ENCODE measurements at places on chromosomes 4 and X. TPM values are rescaled to one million over a fixed set of nuclear protein-coding genes. Genes with fewer than 3 reads are reported as not detected.
A peak's percentile ranks its signal among the peaks of the same experiment; 100 is the strongest.

YY2 gene
- 1.5 TPM for total RNA-seq

OTUD6A gene
- total RNA-seq, result not detected

DNA sequence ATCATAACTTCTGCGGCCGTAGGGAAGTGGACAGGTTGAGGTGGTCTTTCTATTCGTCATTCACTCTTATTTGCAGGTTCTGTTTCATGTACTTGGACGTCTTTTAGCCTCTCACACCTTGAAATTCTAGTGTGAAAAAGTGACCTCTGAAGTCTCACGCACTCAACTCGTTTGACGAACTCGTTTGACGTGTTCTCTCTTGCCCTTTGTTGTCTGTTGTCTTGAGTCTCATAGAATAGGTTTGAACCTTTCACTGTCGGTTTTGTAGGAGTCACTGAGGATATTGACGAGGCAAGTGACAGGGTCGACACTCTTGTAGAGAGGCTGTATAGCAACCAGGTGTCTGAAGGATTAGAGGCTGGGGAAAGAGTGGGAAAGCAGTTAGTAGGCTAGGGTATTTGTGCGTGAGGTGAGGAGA lies 1.1 kb upstream of the PGRMC2 start:
- H3K27ac ChIP-seq, result peak overlapping the region; percentile 95
- H3K4me3 ChIP-seq, result peak overlapping the region; percentile 88
- H3K4me1 ChIP-seq, result peaks cover 20% of the 10 kb centered on the region
- no peaks in the 10 kb centered on the region for H3K36me3 ChIP-seq
- no peak for DNase-seq

- DNase-seq, result no peak
- no peaks in the 10 kb centered on the region for H3K36me3 ChIP-seq
- no peaks in the 10 kb centered on the region for H3K27me3 ChIP-seq
- H3K4me3 ChIP-seq, result no peak overlapping the region
- H3K4me1 ChIP-seq, result no peaks in the 10 kb centered on the region
Measured at GRCh38 chrX:103663981-103664762, 22.3 kb downstream of the MORF4L2 start.

- no peaks in the 10 kb centered on the region for H3K36me3 ChIP-seq
- no peak overlapping the region for H3K4me3 ChIP-seq
- no peak for DNase-seq
- no peaks in the 10 kb centered on the region for H3K4me1 ChIP-seq
- H3K27ac ChIP-seq, result no peak overlapping the region
Measured at GRCh38 chr4:16048619-16049419, 35.0 kb downstream of the PROM1 start.

GRCh38 chr4:40180356-40180755 lies 16.5 kb upstream of the RHOH start:
- no peak for DNase-seq
- H3K36me3 ChIP-seq, result no peaks in the 10 kb centered on the region
- no peaks in the 10 kb centered on the region for H3K4me1 ChIP-seq
- H3K4me3 ChIP-seq, result no peak overlapping the region

ADAMTS3 gene
- 3.6 TPM for total RNA-seq

GRCh38 chr4:123916821-123917220 lies 520.2 kb downstream of the SPRY1 start:
- H3K36me3 ChIP-seq, result no peaks in the 10 kb centered on the region
- no peak overlapping the region for H3K27ac ChIP-seq

DNA sequence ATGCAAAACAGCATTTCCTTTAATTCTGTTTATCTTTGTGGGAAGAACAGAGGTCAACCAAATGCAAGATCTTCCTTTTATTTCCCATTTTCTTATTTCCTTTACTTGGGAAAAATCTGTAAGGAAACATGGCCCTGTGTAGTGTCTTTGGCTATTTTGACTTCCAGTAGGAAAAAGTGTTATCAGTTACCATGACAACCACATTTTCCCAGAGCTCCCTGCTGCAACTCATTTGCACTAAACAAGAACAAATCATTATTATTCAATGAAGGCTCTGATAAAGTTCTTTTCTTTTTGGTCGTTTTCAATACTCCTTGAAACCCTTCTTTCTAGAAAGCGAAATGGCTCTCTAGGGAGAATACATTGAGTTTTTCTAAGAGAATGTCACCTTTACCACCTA lies 117.2 kb upstream of the DDX53 start:
- H3K4me1 ChIP-seq, result no peaks in the 10 kb centered on the region
- H3K36me3 ChIP-seq, result no peaks in the 10 kb centered on the region
- no peak overlapping the region for H3K27ac ChIP-seq
- DNase-seq, result no peak
- no peaks in the 10 kb centered on the region for H3K27me3 ChIP-seq

DNA sequence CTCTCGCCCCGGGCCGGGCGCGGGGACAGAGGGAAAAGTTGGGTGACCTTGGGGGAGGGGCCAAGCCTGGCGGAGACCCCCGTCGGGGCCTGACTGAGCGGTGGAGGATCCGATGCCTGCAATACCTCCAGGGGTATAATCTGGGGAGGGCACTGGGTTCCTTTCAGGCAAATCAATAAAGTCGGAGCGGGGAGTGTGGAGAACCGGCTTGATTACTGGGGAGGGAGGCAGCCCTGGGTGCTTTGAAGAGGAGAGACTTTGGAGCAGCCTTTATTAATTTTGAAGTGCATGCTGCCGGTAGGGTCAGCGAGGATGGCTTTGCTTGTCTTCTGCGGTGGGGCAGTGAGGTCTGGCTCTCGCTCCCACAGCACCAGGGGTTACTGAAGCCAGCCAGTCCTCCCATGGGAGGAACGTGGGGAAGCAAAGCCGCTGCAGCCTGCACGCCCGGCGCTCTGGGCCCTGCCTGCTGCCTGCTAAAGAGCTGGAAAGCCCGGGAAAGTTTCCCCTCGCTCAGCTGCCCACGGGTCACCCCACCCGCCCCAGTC lies 403 bp upstream of the LGI2 start:
- DNase-seq, result no peak
- H3K27ac ChIP-seq, result no peak overlapping the region
- peaks cover 20% of the 10 kb centered on the region for H3K27me3 ChIP-seq
- peaks cover 10% of the 10 kb centered on the region for H3K4me1 ChIP-seq
- H3K36me3 ChIP-seq, result no peaks in the 10 kb centered on the region

BLOC1S4 gene
- total RNA-seq, result 10.7 TPM

GRCh38 chr4:20992002-20992401 lies 291.7 kb downstream of the PACRGL start:
- H3K36me3 ChIP-seq, result no peaks in the 10 kb centered on the region
- no peaks in the 10 kb centered on the region for H3K4me1 ChIP-seq
- no peak overlapping the region for H3K27ac ChIP-seq
- DNase-seq, result no peak

PAK3 gene
- 1.4 TPM for total RNA-seq

LAMTOR3 gene
- total RNA-seq, result 43.5 TPM

DNA sequence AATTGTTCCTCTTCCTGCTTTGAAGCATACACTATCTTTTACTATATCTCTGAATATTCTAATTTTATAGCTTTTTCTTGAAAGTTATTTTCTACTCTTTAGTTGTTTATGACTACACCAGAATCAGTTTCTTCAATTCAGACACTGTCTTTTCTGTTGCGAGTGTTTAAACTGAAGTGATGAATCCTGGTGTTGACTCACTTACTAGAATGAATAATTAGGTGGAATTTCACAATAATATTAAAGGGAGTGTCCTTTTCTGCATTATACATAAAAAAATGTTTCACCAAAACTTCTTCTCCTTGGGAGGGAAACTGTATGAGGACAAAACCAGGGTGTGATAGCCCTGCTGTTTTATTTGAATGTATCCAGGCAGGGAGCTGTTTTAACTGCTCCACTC lies 1383.1 kb downstream of the C4orf33 start:
- no peaks in the 10 kb centered on the region for H3K4me1 ChIP-seq
- DNase-seq, result no peak
- no peaks in the 10 kb centered on the region for H3K36me3 ChIP-seq

DNA sequence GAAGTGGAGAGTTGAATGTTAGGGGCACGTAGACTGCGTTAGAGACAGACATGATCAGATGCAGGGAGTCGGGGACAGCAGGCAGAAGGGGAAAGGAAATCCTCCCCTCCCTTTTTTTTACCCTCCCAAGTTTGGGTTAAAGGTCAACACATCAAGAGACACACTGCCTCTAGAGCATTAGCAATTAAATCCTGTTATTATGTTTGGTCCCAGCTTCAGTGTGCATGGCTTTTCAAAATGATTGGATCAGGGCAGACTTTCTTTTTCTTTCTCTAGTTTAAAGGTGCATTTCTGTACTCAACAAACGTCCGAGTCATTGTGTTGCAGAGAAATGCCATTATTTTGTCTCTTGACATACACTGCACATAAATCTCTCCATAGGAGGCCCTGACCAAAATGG lies 63.9 kb downstream of the USP26 start:
- no peak overlapping the region for H3K27ac ChIP-seq
- H3K4me1 ChIP-seq, result no peaks in the 10 kb centered on the region
- H3K36me3 ChIP-seq, result no peaks in the 10 kb centered on the region
- no peak for DNase-seq
- no peak overlapping the region for H3K4me3 ChIP-seq

- peak; percentile 66 for DNase-seq
- no peaks in the 10 kb centered on the region for H3K36me3 ChIP-seq
- H3K27ac ChIP-seq, result no peak overlapping the region
- peak overlapping the region; percentile 48 for H3K4me3 ChIP-seq
Measured at GRCh38 chrX:54921427-54922021, 900 bp downstream of the TRO start.

ARHGAP36 gene
- total RNA-seq, result not detected

DNA sequence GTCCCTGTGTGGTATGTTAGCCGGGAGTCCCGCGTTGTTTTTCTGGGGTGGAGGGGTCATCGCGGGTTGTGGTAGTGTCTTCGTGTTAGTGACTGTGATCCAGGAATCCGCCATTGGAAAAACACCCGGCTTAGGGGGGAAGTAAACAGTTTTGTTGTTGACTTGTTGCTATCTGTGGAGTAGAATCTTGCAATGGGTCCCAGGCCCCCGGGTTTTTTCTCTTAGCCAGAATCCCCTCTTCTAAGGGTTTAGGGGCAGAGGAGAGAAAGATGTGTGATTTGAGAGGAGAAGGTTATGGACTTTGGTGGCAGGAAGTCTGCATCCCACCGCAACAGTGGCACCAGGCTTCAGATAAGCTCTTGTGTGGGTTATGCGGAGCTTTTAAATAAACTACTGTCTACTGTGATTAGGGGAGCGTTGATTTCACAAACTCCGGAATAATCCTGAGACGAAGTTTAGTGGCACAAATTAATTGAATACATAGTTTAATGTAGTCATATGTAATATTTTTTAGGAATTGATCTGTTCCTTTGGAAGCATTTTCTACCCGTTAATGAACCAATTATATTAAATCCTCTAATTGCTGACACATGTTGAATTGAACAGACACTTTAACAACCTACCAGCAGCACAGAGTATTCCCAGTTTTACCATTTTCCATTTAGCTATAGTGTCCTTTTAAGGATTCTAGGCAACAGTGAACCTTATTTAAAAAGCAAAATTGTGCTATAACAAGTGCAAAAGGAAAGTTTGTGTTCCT lies 1.4 kb downstream of the DDX3X start:
- no peak for DNase-seq
- peaks cover 13% of the 10 kb centered on the region for H3K4me1 ChIP-seq
- peak overlapping the region; percentile 98 for H3K27ac ChIP-seq
- peak overlapping the region; percentile 59 for H3K4me3 ChIP-seq

- H3K27ac ChIP-seq, result no peak overlapping the region
- H3K4me3 ChIP-seq, result no peak overlapping the region
- DNase-seq, result no peak
- H3K4me1 ChIP-seq, result no peaks in the 10 kb centered on the region
- H3K27me3 ChIP-seq, result no peaks in the 10 kb centered on the region
Measured at GRCh38 chrX:108468486-108468885, 28.8 kb downstream of the COL4A5 start.

DNA sequence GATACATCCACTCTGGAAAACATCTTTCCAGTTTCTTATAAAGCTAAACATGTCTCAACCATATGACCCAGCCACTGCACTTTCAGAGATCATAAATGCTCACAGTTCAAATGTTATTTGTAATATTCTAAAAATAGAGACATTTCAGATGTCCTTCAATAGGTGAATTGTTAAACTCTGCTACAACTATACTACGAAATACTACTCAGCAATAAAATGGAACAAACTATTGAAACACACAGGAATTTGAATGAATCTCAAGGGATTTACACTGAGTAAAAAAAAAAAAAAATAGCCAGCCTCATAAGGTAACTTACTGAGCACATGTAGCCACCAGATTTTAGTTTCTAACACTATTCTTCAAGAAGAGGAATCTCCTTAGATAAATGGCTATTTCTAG lies 253.9 kb downstream of the PCDH18 start:
- no peaks in the 10 kb centered on the region for H3K4me1 ChIP-seq
- H3K27ac ChIP-seq, result no peak overlapping the region
- no peak for DNase-seq
- no peaks in the 10 kb centered on the region for H3K36me3 ChIP-seq
- no peaks in the 10 kb centered on the region for H3K27me3 ChIP-seq
- H3K4me3 ChIP-seq, result no peak overlapping the region

GRCh38 chr4:100421361-100421978 lies 96.4 kb downstream of the EMCN start:
- H3K27ac ChIP-seq, result no peak overlapping the region
- H3K4me1 ChIP-seq, result no peaks in the 10 kb centered on the region
- no peaks in the 10 kb centered on the region for H3K36me3 ChIP-seq
- no peak overlapping the region for H3K4me3 ChIP-seq
- no peaks in the 10 kb centered on the region for H3K27me3 ChIP-seq

- no peaks in the 10 kb centered on the region for H3K27me3 ChIP-seq
- peak; percentile 33 for DNase-seq
- no peaks in the 10 kb centered on the region for H3K36me3 ChIP-seq
- no peak overlapping the region for H3K4me3 ChIP-seq
Measured at GRCh38 chr4:5473125-5473524, 235.2 kb downstream of the EVC2 start.

DNA sequence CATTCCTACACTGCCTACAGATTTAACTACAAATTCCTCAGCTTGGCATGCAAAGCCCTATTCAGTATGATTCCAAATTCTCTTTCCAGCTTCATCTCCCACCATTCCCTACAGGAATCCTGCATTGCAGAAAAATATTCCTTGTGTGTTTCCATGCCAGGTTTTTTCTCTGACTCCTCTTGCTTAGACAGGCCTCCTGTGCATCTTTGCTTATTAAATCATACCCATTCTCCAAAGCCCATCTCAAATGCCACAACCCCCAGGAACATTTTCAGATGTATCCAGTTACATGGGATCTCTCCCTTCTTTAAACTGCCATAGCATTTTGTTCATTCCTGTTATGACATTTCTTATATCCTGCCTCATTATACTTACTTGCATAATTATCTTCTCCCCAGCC lies 106.4 kb upstream of the GRIA3 start:
- no peaks in the 10 kb centered on the region for H3K27me3 ChIP-seq
- H3K36me3 ChIP-seq, result no peaks in the 10 kb centered on the region
- no peaks in the 10 kb centered on the region for H3K4me1 ChIP-seq
- no peak overlapping the region for H3K27ac ChIP-seq
- no peak overlapping the region for H3K4me3 ChIP-seq
- DNase-seq, result no peak

ZAR1 gene
- 0.55 TPM for total RNA-seq

GRCh38 chr4:2413821-2414610 lies 4.4 kb downstream of the ZFYVE28 start:
- H3K27me3 ChIP-seq, result no peaks in the 10 kb centered on the region
- DNase-seq, result peak; percentile 65

- no peak for DNase-seq
- H3K4me1 ChIP-seq, result no peaks in the 10 kb centered on the region
- no peaks in the 10 kb centered on the region for H3K27me3 ChIP-seq
- H3K27ac ChIP-seq, result no peak overlapping the region
- no peaks in the 10 kb centered on the region for H3K36me3 ChIP-seq
Measured at GRCh38 chrX:120402369-120402768, 40.5 kb downstream of the ATP1B4 start.

GRCh38 chr4:138692411-138692810 lies 323.2 kb upstream of the NOCT start:
- DNase-seq, result no peak
- H3K4me1 ChIP-seq, result peaks cover 3% of the 10 kb centered on the region
- no peaks in the 10 kb centered on the region for H3K36me3 ChIP-seq
- H3K4me3 ChIP-seq, result no peak overlapping the region
